ENCODE measurements at places on chromosomes 5 and 9.
A peak's percentile ranks its signal among the peaks of the same experiment; 100 is the strongest.

GRCh38 chr5:149450199-149450598, 71.1 kb upstream of the IL17B start:
- DNase-seq: no peak

- no peak for DNase-seq
Measured at GRCh38 chr5:39427229-39427628, 2.4 kb upstream of the DAB2 start.

DNA sequence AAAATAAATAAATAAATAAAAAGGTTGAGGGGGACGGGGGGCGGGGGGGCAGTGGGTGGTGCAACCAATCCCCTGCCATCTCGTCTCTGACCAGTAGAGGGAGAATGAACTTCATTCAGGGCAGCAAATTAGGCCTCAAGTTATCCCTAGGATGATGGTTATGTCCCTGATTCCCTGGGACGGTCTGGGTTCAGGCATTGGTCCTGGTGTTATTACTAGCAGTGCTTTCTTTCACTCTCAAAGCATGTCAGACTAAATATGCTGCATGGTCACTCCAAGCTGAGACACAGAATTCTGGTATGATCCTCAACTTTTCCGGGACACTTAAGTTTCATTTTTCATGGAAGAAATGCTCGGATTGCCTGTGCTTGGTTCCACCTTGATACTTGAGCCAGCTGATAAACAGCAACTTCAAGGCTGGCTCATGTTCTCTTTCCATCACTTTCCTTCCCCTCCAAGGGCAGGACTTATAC, 59.4 kb downstream of the DAP start:
- DNase-seq: peak; percentile 46

GRCh38 chr9:4371108-4371507, 71.2 kb upstream of the GLIS3 start:
- no peak for DNase-seq

DNA sequence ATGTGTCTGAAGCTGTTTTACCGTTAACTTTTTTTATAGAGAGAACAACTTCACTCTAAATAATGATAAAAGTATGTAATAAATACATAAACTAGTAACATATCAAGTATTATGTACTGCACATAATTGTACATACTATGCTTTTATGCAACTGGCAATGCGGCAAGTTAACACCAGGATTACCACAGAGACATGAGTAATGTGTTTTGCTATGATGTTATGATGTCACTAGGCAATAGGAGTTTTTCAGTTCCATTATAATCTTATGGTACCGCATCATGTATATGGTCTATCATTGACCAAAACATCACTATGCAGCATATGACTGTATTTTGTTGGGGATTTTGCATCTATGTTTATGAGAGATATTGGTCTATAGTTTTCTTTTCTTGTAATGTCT, 326.4 kb upstream of the TARS1 start:
- no peak for DNase-seq

DNA sequence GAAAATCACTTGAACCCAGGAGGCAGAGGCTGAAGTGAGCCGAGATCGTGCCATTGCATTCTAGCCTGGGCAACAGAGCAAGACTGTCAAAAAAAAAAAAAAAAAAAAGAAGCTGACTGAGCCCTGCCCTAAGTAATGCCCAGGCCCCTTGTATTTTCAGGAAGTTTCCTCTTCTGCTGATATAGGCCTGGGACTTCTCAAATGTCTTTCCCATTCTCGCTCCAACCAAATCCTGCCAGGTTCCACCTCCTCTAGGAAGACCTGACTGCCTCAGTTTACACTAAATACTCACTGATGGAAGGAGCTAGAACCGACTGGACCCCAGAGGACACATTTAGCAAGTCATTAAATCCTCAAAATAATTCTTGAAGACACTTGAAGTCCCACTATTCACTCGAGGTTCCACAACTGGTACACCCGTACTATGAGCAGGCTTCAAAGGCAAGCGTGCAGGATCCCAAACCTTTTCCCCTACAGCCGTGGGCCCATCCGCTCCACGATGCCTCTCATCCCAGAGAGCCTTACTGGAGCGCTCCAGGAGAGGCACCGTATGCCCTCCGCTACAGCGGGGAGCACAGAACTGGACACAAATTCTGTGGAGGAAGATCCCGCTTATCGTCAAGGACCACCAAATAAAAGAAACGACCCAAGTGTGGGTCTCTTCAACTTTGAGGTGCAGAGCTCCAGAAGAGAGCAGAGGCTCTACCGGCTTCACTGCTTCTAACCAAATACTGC, 676 bp downstream of the NOL6 start:
- no peak for DNase-seq

DNA sequence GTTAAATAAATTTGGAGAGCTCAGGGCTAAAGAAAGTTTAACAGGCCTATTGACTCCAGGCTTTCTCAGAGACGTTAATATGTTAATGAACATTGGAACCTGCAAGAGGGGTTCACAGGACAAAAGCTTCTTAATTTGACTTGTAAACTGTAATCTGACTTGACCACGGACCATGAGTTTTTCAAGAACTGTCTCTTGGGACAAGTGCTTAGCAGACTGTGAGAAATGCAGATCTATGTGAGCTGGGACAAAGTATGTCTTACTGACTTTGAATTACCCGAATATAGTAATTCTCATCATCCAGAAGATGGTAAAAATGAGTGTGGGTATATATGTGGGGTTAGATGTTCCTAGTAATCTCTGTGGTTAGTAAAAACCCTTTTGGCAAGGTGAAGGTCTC, 186.6 kb downstream of the ATP10B start:
- DNase-seq: no peak

- no peak for DNase-seq
Measured at GRCh38 chr5:88734191-88734640, 148.8 kb downstream of the MEF2C start.

- no peak for DNase-seq
Measured at GRCh38 chr5:123176224-123176937, 87.3 kb downstream of the PRDM6 start.

DNA sequence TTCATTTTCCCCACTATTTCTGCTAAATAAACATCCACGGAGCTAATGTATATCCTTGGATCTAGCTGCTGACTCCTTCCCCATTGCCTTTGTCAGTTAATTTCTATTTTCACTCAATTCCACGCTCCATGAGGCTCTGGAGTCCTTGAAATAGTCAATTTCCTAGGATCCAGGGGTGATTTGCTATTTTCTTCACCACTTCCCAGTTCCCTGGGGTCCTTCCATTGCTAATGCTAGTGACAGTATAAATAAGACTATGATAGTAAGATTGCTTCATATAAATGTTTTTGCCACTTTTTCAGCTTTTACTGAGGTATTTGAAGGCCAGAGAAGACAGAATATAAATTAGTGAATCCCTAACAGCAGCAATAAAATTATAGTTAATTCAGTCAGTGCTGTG, 13.1 kb downstream of the TSSK1B start:
- DNase-seq: no peak

- no peak for DNase-seq
Measured at GRCh38 chr5:148725675-148726074, 71.3 kb upstream of the HTR4 start.

GRCh38 chr9:105226055-105226454, 18.4 kb upstream of the SLC44A1 start:
- DNase-seq: no peak

GRCh38 chr9:89606624-89607311, 2.0 kb downstream of the GADD45G start:
- DNase-seq: peak; percentile 20

DNA sequence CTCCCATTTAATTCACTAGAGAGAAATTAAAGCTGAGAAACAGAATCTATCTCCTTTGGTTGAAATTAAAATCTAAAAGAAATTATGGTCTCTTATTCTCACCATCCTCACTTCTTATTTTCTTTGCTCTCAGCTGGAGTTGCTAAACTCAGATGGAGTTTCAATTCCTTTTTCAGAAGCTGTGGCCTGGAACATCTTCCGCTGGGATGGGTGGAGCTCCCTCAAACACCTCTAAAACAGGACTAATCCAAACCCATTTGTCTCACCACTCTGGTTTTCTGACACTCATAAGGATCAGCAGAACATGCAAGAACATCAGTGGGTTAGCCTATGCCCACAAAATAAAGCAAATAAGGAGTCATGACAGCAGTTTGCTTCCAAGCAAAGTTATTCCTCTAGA, 39.6 kb upstream of the CEP78 start:
- DNase-seq: no peak

GRCh38 chr9:95215336-95215898, 102.1 kb downstream of the FANCC start:
- DNase-seq: no peak

DNA sequence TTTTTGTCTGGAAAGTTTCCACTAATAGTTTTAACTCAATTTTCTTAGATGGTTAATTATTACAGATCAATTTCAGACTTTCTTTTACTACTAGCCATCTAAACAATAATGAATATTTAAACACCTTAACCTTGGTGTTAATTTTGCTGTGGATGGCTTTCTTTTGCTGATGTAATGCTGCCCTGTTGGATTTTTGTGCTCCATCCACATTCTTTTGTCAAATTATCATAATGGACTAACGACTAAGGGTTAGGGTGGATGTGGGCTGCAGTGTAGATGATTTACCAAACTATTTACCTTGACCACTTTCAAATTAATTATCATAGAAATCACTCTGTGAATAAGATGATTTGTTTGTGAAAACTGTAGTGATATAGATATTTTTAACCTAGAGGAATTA, 15.6 kb upstream of the TMEM38B start:
- no peak for DNase-seq

GRCh38 chr9:14935106-14935751, 25.0 kb upstream of the FREM1 start:
- DNase-seq: no peak

- DNase-seq: no peak
Measured at GRCh38 chr5:77607324-77607723, 31.2 kb downstream of the OTP start.

DNA sequence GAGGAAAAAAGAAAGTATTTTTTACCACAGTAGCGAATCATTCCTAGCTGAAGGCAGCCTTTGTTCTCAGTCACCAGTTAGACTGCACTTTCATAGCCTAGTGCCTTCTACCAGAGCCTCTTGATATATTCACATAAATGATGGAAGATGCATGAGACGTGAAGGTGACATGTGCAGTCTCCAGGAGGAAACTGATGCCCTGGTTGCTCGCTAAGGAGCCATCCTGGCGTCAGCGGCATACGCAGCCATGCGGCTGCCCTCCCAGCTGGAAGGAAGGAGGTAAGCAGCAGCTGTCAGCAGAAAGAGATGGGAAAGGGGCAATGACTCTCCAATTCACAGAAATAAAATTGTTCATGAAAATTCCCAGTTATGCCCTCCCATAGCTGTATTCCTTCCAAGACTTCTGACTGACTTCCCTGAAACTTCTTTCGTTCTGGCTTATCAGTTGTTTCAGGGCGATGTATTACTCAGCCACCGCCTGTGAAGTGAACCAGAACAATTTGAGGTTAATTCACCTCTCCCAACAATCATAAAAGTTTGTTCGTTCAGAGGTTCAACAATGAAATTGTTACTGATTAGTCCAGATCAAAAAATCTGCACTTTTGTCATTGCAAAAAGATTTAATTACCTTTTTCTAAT, 331.2 kb downstream of the NR2F1-AS1 start:
- DNase-seq: no peak

- no peak for DNase-seq
Measured at GRCh38 chr9:89477384-89477783, 20.5 kb downstream of the SEMA4D start.

DNA sequence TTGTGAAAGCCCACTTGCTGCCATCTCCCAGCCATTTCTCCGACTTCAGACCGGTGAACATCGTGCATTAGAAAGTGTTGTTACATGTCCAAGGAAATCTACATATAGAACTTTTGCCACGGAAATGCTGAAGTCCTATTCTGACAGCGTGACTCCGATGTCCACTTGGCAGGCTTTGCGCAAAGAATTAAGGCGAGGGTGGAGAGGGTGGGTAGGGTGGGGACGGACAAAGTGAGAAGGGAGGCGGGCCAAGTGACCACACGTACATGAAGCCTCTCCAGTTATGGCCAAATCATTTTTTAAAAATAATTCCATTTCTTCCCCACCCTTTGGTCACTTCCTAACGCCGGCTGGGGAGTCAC, 460 bp upstream of the ACO1 start:
- DNase-seq: no peak

DNA sequence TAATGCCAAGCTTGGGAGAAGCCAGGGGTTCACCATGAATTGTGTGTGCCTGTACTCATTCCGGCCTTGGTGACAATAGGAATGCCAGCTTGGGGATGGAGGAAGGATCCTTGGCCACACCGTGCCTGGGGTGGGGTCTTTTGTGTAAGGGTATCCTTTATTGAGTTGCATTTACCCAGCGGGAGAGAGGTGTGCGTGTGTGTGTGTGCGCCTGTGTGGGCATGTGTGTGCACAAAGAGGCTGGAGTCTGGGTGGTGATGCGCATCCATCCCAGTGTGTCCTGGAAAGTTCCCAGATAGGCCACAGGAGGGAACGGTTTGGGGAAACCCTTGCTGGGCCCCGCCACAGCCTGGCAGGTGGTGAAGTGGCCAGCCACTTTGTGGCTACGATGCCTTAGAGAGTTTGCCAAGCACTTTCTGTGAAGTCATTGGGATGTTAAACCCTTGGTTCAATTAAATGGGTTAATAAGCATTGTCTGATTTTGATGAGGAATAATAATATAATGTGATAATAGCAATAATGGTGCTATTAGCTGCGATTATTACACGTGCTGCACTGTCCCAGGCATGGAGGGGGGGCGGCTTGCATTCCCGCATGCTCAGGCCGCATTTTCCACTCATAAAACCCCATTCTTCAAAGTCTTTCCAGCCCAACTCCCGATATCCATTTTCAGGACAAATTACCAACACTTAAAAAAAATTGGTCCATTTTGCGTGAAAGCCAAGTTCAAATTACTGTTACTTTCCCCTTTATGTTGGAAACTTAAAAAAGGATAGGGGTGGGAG, 13.7 kb downstream of the PITX1 start:
- DNase-seq: no peak

DNA sequence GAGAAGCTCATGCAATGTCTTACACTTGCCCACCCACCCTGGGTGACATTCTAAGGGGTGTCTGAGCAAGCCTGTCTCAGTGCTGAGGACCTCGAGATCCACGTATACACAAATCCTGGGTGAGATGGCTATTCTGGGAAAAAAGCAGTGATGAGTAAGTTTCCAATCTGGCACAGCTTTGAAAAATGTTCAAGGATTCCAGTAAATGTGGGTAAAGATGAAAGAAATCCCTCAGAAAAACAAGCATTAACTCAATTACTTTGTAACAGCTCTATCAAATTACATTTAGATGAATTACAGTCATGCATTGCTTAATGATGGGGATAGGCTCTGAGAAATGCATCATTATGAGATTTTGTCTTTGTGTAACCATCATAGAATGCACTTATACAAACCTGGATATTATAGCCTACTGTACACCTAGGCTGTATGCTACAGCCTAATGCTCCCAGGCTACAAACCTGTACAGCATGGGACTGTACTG, 26.9 kb downstream of the GOLM1 start:
- no peak for DNase-seq

DNA sequence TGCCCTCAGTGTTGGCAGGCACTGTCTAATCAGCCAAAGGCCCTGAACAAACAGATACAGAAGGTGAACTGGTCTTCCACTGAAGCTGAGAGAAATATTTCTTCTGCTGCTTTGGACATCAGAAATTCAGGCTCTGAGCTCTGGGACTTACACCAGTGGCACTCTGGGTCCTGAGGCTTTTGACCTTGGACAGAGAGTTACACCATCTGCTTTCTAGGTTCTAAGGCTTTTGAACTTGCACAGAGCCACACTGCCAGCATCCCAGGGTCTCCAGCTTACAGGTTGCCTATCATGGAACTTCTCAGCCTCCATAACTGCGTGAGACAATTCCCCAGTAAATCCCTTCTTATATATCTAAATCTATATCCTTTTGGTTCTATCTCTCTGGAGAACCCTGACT, 326.7 kb downstream of the MLLT3 start:
- DNase-seq: no peak

GRCh38 chr9:16787724-16788123, 82.7 kb downstream of the BNC2 start:
- DNase-seq: no peak

All from stimulated activated CD4-positive, alpha-beta T cell treated with anti-CD3 and anti-CD28 coated beads, Interleukin-12 subunit alpha, Interleukin-12 subunit beta, amount 100 ng/mL, for 48 hours (primary cell).